ENCODE measurements at places on chromosomes 2 and 18. TPM values are rescaled to one million over a fixed set of nuclear protein-coding genes. Genes with fewer than 3 reads are reported as not detected.

- no peaks in the 10 kb centered on the region for H3K27me3 ChIP-seq
- no peak overlapping the region for H3K4me3 ChIP-seq
Observed at GRCh38 chr2:24228470-24228869, 53.6 kb downstream of the FAM228A start.

- H3K4me1 ChIP-seq, result no peaks in the 10 kb centered on the region
- DNase-seq, result no peak
- no peak overlapping the region for H3K27ac ChIP-seq
- H3K4me3 ChIP-seq, result no peak overlapping the region
- H3K36me3 ChIP-seq, result no peaks in the 10 kb centered on the region
Observed at GRCh38 chr2:189232759-189233406, 53.3 kb upstream of the COL5A2 start.

- no peak for DNase-seq
- H3K4me1 ChIP-seq, result no peaks in the 10 kb centered on the region
- peaks cover 29% of the 10 kb centered on the region for H3K36me3 ChIP-seq
- H3K27me3 ChIP-seq, result no peaks in the 10 kb centered on the region
- H3K4me3 ChIP-seq, result no peak overlapping the region
- no peak overlapping the region for H3K27ac ChIP-seq
Observed at GRCh38 chr2:178377046-178377445, 73.9 kb downstream of the PRKRA start.

OR6B2 gene
- not detected for total RNA-seq

DNA sequence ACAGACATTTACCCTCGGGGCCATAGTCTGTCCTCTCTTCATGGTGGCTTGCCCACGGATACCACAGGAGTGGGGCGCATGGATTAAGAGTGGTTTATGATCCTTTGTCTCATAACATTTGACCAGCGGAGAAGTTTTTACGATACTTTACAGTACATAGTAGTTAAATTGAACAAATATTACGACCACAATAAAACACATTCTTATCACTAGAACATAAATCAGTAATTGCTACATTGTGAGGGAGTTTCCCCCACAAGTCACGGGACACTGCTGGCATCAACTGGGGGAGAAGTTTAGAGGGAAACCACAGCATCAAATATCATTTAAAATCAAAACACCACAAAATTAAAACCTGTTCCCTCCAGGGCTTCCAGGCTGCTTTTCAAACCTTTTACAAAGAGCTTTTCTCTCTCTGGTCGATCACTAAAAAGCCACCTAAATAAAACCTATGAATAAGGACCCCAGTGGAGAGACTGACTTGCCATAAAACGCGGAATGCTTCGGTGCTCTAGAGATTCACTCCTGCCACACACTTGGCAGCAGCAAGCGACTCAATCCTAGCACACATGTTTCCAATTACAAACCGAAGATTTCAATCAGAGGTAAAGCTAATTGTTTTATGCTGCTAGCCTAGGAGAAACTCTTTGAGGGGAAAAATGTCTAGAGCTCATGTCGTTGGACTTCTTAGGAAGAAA lies 173.7 kb upstream of the HNRNPA3 start:
- peaks cover 3% of the 10 kb centered on the region for H3K27me3 ChIP-seq
- no peak overlapping the region for H3K4me3 ChIP-seq
- H3K36me3 ChIP-seq, result no peaks in the 10 kb centered on the region
- DNase-seq, result no peak
- H3K4me1 ChIP-seq, result no peaks in the 10 kb centered on the region
- H3K27ac ChIP-seq, result no peak overlapping the region
